Foreskin keratinocyte (primary cell): ENCODE measurements at places on chromosomes 12 and 14. TPM values are rescaled to one million over a fixed set of nuclear protein-coding genes. Genes with fewer than 3 reads are reported as not detected.

The CFAP73 gene
- total RNA-seq, result not detected in 2 replicates

DNA sequence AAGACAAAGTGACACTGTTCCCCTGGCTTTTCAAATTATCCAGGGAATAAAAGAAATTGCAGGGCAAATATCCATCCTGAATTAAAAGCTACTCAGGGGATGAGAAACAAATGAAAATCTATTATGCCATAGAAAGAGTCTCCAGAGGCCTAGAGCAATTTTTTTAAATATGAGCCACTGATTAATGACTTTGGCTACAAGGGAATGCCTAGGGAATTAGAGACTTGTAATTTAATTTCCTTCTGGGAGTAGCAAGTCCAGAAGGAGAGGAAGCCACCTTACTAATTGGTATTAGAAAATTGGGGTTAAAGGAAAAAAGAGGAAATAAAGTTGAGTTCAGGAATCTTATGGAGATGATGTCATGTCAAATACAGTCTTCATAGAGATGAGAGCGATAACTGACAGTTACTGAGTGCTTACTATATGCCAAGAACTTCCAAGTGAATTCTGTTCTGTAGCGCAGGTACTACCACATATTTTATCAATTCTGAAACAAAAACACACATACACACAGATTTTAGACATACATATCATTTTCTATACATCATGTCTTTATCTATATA, 304.4 kb downstream of the DUSP6 start:
- DNase-seq, result no peak

DNA sequence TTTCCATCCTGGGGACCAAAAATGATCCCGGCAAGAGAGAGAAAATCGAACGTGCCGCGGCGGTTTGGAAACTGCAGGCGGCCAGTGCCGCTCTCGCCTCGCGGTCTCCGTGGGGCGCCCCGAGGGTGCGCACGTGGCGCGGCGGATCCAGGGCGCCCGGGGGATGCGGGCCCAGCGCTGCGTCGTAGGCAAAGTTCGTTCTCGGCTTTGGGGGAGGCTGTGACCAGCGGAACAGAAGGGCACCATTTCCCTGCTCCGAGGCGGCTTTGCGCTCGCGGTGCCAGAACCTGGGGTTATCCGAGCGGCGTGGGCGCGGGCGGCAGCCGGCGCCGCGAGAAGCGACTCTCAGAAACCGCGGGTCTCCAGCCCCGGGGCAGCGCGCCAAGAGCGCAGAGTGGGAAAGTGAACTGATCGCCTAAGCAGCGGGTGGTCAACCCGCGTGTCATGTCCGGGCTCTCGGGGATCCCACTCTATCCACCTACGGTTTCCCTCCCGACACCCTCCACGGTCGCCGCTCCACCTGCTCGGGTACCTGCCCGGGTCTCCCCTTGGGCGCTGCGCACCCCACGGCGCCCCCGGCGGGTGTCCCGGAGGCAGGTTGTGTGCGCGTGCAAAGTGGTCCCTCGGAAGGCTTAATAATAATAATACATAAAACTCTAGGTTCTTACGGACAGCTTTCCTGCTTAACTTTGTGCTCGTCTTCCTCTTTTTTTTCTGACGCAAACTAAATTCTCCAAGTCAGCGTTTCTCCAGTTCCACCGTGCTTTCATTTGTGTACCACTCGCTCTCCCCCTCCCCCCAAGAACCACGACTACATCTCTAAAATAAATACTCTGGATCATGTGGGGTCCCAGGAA, 1.2 kb downstream of the ESRRB start:
- DNase-seq, result no peak

DNA sequence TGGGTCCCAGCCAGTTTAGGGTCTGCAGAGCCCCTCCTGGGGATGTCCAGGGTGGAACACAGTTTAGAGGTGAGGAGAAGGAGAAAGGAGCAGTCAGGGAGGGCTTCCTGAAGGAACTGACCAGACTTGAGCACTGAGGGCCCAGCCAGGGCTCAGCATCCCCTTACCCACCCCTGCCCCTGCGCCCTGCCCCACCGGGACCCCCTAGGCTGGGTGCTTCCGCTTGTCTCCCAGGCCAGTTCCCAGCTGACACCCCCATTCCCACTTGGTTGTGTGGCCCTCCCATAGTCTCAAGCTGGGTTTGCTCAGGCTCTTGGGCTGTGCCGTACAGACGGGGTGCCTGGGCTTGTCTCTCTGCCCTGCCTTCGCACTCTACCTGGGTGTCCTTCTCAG, 26.3 kb upstream of the KIF26A start:
- no peak for DNase-seq

GRCh38 chr14:59155886-59156285, 32.6 kb upstream of the DAAM1 start:
- DNase-seq, result no peak

The PAPOLA gene
- 129 and 138 TPM in 2 replicates for total RNA-seq

DNA sequence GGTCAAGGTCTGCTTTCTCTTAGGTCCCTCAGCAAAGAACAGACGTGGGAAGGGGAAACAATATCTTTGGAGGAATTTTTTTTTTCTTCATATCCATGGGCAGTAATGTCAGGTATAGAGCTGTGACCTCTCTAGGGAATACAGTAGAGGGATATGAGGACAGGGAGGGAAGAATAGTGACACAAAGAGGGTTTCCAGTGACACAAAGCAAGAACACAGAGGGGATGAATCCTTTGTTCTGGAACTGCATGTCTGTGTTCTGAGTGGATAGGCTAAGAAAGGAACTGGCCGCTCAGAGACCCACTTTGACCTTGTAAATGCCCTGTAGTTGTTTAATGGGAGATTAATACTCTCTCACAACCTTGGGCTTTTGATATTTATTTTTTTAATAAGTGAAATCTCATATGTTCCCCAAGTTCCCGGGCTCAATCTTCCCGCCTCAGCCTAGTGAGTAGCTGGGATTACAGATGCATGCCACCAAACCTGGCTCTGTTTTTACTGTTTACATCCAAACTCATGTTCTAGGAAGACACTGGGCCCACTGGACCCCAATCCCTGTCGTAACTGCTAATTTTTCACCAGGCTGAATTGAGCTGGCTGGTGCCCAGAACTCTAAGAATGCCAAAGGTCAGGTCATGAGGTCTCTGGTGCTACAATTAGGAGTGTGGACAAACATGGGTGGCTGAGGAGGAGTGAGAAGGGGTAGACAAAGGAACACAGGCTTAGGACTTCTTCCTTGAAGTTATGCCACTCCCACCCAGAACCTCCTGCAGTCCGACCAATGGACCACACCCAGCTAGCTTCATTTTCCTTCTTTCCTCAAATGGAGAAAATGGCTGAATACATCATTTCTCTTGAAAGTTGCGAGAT, 9.1 kb upstream of the PLEKHH1 start:
- no peak for DNase-seq

DNA sequence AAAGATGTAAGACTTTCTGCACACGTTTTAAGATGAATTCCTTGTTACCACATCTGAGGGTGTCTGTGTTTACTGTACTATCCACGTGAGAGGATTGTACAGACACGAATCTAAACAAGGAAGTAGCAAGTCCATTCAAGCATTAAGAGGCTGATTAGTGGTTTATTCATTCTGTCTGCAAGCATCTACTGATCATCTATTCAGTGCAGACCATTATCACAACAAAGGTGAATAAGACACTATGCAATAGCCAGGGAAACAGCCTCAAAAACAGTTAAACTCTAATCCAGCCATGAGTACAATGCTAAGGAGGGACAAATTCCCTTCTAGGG, 111.6 kb upstream of the PZP start:
- peak; percentile 82 for DNase-seq

The EPYC gene
- not detected in 2 replicates for total RNA-seq
